Adrenal gland (tissue), 19 donors: ENCODE measurements at places on chromosomes 11 and 22.
A peak's percentile ranks its signal among the peaks of the same experiment; 100 is the strongest.

- DNase-seq: peak; percentile 69
These were observed 18.2 kb downstream of the ADM start for GRCh38 chr11:10322830-10323792.

- no peak for DNase-seq
These were observed 63.2 kb downstream of the SCUBE1 start for GRCh38 chr22:43279867-43280522.

DNA sequence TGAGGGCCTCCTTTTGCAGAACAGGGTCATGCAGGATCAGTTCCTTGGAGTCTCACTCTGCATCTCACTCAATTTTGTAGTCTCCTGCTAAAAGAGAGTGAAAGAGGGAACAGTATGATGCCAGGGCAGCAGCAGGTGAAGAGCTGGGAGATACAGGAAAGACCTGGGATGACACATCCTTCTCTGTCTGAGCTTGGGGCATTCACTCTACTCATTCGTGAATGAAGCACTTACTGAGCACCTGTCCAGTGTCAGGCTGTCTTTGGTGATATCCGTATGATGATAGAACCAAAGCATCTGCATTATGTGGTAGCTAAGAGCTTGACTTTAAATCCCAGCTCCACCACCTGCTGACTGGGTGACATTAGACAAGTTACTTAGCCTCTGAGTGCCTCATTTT is 14.4 kb downstream of the SREBF2 start:
- DNase-seq: no peak

DNA sequence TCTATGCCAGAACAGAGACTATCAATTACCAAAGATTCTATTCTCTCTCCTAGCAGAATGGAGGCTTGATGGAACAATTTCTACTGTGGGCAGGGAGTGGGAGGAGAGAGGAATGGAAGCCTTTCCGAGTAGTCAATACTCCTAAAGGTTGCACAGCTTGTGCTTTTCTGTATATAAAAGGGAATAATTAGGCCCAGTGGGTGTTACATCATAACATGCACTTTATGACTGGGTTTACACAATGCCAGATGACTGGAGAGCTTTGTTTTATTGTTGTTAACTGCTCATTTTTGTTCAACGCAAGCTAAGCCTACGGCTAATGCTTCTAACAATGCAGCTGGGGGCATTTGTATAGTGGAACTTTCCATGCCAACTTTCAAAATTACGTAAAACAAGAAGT is 2237.9 kb upstream of the RAG2 start:
- DNase-seq: no peak

DNA sequence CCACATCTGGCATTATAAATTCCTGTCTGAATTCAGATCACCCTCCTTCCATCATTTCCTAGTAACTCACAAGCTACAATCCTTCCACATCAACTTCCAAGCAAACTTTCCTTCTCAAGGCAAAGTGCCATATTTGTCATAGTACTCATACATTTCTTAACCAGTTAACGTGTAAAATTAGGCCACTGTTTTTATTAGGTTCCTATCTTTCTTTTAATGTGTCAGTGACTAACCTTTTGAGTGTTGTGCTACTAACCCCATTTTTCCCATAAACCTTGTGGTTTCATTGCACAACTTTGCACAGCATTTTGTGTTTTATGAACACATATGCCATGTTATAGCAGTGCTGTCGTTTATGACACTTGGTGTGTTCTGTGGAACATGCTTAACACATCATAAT is 90.1 kb downstream of the KIF18A start:
- DNase-seq: no peak

- DNase-seq: no peak
These were observed 82.4 kb downstream of the NAV2 start for GRCh38 chr11:19795082-19795481.

DNA sequence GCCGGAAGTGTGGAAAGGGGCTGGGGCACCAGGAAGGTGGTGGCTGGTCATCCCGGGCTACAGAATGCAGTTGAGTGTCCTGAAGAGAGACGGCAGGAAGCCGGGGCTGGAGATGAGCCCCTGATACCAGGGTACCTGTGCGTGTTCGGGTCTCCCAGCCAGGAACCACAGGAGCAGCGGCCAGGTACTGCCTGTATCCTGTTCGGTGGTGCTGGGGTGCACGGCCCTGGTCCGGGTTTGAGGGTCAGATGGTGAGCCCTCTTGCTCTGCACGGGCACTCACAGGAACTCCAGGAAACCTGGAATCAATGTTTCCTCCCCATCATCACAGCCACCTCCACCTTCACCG is 253.1 kb upstream of the B3GAT1 start:
- no peak for DNase-seq

GRCh38 chr11:71498091-71498490 is 29.0 kb upstream of the KRTAP5-7 start:
- no peak for DNase-seq

DNA sequence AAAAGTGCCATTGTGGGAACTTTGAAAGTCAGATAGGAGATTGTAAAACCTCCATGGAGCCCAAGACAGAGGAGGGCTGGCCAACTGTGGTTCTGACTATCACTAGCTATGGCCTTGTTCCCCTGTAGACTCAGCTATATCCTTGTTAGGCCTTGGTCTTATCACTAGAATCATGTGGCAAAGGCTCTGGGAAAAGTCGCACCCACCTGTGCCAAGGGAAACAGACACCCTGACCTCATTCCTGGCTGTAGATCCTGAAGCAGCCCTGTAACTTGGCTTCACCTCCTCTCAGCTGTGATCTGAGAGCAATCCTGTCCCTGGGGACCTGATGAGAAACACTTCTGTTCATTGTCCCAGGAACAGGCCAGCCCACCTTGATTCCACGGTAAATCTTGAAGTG is 566.2 kb downstream of the TMEM135 start:
- DNase-seq: no peak

- no peak for DNase-seq
These were observed 139.2 kb downstream of the WNT11 start for GRCh38 chr11:76067099-76067498.

- no peak for DNase-seq
These were observed 104.7 kb upstream of the CLMP start for GRCh38 chr11:123299721-123300120.

DNA sequence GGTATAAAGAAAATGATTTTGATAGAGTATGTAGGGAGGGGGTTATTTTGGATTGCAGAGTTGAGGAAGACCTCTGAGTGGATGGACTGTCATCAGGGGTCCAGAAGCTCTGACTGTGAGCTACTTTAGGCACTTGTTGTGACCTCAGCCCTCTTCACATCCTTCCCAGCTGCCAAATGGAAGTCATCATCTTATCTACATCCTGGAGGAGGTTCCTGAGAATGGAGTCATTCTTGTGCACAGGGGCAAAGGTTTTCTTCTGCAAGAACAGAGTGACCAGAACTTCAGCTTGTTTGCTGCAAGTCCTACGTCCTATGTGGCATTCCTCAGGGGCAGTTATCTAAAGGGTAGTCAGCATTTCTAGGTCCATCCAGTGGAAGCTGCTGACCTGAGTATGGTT is 393.8 kb downstream of the AASDHPPT start:
- peak; percentile 27 for DNase-seq
